ENCODE measurements at places on chromosomes 1 and 21. TPM values are rescaled to one million over a fixed set of nuclear protein-coding genes. Genes with fewer than 3 reads are reported as not detected.
A peak's percentile ranks its signal among the peaks of the same experiment; 100 is the strongest.

The CD247 gene
- 0.80 TPM for total RNA-seq

DNA sequence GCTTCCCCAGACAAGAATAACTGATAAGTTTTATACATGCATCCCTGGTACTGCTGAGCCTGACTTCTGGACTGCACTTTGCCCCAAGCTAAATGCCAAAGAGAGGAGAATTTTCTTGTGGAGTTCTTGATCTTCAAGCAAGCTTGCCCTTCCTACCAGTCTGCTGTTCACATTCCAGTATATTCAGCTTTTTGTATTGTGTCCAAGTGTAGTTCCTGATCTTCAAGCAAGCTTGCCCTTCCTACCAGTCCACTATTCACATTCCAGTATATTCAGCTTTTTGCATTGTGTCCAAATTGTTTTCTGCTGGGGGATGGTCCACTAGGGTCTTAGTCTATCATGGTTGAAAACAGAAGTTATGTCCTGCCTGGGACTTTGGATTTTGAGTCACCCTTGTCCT, 894 bp upstream of the TSEN15 start:
- peak; percentile 37 for DNase-seq

DNA sequence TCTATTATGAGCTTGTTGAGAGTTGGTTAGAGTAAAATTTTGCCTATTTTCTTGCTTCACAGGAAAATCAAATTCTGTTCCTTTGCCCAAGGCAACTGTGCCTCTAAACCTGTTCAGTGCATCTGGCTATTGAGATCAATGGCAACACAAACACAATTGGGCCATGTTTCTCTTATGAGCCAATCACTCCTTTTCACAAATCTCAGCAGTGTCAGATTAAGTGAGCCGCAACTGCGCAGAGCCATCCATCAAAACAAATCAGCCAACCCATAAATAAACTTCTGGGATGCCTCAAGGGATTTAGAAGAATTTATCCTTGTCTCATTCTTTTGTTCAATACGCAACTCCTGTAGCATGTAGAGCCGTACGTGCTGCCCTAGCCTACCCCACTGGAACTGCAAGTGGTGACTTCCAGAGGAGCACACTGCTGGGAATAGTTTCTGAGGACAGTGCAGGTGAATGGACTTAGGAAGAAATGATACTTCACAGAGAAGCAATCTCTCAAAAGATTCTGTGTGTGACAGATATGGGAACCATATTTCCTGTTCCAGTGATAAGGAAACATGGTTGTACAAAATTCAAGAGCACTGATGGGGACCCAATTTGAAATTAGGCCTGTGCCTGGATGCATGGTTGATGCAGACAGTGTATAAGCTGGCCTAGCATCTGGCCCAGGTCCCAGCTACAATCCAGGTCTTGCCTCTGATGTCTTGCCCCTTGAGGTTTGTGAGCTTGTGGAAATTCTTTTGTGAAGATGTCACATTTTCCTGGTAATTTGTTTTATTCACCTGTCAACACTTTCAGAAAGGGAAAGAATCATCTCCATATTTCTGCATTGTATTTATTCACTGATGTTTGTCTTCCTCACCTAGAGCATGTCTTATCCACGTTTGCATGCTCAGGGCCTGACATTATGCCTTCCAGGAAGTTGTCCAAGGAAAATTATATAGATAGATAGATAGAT, 166.2 kb downstream of the URB2 start:
- no peak for DNase-seq

DNA sequence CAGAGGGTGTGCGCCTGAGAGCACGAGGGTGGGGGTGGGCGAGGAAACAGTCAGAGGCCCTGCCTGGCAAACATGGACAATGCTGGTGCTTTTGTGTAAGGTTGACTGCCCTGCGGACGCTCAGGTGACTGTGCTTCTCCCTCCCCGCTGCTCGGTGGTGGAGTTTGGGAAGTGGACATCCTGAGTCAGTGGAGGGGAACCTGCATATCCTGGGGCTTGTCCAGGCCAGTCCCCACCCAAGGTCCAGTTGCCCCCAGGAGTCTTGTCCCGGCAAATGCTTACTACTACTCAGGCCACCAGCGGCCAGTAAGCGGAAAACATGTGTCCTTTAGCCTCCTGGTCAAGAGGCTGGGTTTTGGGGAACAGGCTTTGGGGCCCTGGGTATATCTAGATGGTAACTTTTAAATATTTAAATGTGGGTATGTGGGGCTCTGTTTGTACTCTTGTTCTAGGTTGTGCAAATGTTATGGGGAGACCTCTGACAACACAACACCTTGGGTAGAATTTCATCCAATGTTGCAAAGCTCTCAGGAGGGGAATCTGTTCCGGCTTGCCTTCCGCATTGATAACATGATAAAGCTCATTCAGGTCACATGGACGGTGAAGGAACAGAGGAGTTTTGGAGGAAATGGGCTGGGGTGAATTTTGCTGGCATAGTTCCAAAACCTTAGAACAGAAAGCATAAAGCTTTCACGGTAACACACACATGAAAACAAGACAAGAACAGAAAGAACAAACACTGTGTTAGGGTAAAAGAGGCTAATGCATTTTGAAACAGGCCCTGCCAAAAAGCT, 364.9 kb downstream of the PRDM2 start:
- DNase-seq: no peak

The OR6K3 gene
- not detected for total RNA-seq

The FMO3 gene
- total RNA-seq: not detected

The FALEC gene
- not detected for total RNA-seq

DNA sequence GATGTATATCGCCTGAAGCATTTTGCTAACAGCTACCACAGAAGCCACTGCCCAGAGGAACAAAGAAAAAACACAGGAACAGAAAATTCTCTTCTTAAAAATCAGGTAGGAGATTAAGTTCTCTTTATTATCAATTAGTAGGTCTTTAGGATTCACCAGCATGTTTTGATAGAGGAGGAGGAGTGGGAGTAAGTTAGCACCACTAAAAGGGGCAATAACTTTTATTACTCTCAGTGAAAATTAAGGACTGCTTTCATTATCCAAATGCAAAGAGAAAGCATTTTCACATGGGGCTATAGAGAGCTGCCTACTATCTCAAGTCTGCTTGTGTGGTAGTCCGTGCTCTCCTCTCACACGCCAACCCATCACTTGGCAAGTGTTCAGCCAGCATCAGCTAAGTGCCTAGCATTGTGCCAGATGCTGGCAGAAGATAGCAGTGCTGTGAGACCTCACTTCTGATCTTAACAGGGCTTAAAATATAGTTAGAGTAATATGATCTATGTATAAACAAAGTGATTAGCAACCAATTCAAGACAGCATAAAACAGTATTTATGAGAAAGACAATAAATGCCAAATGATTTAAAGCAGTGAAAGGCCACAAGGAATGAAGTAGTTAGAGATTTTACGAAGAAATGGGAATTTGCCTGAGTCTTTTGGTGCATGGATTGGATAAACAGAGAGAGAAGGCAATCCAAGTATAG, 39.8 kb downstream of the ASTN1 start:
- no peak for DNase-seq

GRCh38 chr1:178612261-178612660, 99.4 kb downstream of the TEX35 start:
- DNase-seq: no peak

The ECM1 gene
- 0.78 TPM for total RNA-seq

The C1QA gene
- total RNA-seq: not detected

- no peak for DNase-seq
Measured at GRCh38 chr1:22736501-22737080, 26.0 kb downstream of the EPHB2 start.

The PDPN gene
- total RNA-seq: 22.8 TPM

The ZBTB7B gene
- total RNA-seq: 25.6 TPM

The TNFRSF18 gene
- not detected for total RNA-seq

Data from cardiac muscle cell (in vitro differentiated cells and primary cell).